Neural progenitor cell (in vitro differentiated cells): ENCODE measurements at places on chromosomes 2 and 18. TPM values are rescaled to one million over a fixed set of nuclear protein-coding genes. Genes with fewer than 3 reads are reported as not detected.

Gene EPHA4
- total RNA-seq: 300 and 323 TPM in 2 replicates

DNA sequence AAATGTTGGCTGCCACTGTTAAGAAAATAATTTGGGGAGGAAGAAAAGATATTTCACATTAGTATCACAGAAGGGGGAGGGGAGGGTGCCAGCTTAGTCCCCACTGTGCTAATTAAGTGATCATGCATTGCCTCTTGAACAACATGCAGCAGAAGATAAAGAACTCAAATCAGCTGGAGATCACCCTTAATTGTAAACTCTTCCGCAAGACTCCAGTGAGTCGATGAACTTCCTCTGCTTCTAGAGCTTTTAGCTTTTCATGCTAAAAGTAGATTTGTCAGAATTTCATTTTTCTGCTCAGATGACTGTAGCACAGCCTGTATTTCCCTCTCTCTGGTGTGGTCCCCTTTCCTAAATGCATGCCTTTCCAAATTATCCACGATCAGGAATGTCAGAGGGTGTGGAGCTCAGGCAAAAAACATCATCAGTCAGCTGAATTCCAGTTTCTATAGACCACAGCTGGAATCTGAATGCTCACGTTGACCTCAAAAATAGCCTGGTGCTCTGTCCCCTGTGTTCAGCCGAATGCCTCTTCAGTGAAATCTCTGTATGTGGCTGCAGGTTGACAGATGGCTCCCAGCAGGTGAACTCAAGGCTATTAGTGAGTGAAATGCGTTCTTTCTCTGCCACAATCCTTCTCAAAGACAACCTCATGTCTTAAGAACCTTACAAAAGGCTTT, 156.8 kb upstream of the UNC80 start:
- H3K4me1 ChIP-seq: peaks cover 97% of the 10 kb centered on the region
- no peaks in the 10 kb centered on the region for H3K36me3 ChIP-seq
- peak overlapping the region; percentile 97 for H3K27ac ChIP-seq
- no peaks in the 10 kb centered on the region for H3K27me3 ChIP-seq

GRCh38 chr18:7011142-7011541, 106.5 kb downstream of the LAMA1 start:
- DNase-seq: no peak
- H3K27ac ChIP-seq: no peak overlapping the region
- no peak overlapping the region for H3K4me3 ChIP-seq
- H3K36me3 ChIP-seq: peaks cover 6% of the 10 kb centered on the region
- no peaks in the 10 kb centered on the region for H3K27me3 ChIP-seq

DNA sequence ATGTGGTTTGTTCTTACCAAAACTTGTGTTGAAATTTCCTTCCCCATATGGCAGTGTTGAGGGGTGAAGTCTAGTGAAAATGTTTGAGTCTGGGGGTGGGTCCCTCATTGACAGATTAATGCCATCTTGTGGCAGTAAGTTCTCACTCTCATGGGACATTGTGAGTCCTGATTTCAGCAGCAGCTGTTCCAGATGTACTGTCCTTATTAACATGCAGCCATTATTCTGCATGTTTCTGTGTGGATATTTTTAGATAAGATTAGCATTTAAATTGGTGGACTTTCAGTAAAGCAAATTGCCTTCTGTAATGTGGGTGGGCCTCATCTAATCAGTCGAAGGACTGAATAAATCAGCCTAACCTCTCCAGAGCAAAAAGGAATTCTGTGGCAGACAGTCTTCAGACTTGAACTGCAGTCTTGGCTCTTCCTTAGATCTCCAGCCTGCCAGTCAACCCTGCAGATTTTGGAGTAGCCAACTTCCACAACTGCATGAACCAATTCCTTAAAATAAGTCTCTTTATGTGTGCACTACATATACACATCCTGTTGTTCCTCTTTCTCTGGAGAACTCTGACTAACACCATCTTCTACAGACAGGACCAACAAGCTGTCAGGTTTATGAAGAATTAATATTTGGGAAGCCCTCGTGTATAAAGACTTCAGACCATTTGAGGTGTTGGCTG, 138.7 kb upstream of the ZNF516 start:
- H3K4me1 ChIP-seq: no peaks in the 10 kb centered on the region
- H3K27me3 ChIP-seq: no peaks in the 10 kb centered on the region
- H3K27ac ChIP-seq: no peak overlapping the region
- no peaks in the 10 kb centered on the region for H3K36me3 ChIP-seq

- no peak for DNase-seq
- H3K36me3 ChIP-seq: no peaks in the 10 kb centered on the region
- no peak overlapping the region for H3K4me3 ChIP-seq
- H3K27ac ChIP-seq: no peak overlapping the region
- H3K27me3 ChIP-seq: no peaks in the 10 kb centered on the region
Measured at GRCh38 chr2:240129311-240129710, 6.8 kb downstream of the COPS9 start.

Gene AMER3
- not detected in 2 replicates for total RNA-seq

- peak overlapping the region; percentile 95 for H3K27ac ChIP-seq
- H3K27me3 ChIP-seq: no peaks in the 10 kb centered on the region
- H3K4me3 ChIP-seq: peak overlapping the region; percentile 27
- DNase-seq: peak; percentile 81
Measured at GRCh38 chr18:21331065-21331464, 89.0 kb downstream of the GREB1L start.

DNA sequence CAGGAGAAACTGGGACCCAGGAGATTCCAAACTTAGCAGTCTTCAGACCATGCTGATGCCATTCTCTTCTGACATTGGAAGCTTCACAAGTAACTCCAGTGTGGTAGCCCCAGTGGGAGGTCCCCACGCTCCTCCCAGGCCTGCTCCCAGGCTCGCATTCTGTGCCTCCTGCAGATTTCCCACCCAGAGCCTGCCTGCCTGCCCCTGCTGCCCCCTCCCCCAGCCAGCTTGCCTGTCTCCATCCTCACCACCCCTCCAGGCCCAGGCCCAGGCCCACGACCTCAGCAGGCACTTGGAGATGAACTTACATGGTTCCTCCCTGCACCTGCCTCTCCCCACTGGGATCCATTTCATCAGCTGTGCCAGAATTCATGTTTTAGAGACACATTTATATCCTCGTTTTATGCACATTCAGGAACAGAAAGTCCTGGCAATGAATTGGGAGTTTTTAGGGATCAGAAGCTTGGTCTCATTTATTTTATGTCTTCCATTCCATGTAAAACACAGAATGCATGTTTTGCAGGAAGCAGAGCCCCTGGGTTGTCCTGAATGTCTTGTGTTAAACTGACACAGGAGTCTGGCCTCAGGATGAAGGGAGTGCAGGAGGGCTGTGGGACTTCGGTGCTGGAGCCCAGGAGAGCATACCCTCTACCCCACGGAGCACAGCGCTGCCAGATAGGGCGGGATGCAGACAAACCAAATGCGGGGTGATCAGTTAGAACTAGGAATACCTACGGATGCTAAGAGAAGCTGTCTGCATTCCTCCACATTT, 150.5 kb downstream of the SNTG2 start:
- peaks cover 28% of the 10 kb centered on the region for H3K4me1 ChIP-seq
- DNase-seq: no peak
- no peak overlapping the region for H3K4me3 ChIP-seq
- H3K36me3 ChIP-seq: no peaks in the 10 kb centered on the region
- no peak overlapping the region for H3K27ac ChIP-seq

DNA sequence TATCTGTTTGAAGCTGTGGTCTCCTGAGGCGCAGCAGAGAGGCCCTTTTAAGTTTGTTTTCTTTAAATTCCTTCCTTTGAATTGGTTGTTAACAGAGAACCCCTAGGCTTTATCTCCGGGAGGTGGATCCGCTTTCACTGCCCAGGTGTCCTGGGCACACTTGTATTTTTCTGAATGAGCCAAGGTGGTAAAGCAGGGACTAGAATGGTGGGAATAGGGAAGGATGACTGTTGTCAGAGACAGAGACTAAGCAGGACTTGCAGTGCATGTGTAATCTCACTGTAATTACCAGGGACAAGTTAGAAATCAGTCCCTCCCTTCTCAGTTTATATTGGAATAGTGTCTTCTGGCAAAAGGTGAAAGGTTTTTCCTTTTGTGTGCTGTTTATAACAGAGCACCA, 72.8 kb downstream of the PHLPP1 start:
- no peaks in the 10 kb centered on the region for H3K36me3 ChIP-seq
- H3K27ac ChIP-seq: peak overlapping the region; percentile 44
- H3K27me3 ChIP-seq: no peaks in the 10 kb centered on the region
- H3K4me1 ChIP-seq: peaks cover 73% of the 10 kb centered on the region

Gene PRSS56
- not detected in 2 replicates for total RNA-seq

DNA sequence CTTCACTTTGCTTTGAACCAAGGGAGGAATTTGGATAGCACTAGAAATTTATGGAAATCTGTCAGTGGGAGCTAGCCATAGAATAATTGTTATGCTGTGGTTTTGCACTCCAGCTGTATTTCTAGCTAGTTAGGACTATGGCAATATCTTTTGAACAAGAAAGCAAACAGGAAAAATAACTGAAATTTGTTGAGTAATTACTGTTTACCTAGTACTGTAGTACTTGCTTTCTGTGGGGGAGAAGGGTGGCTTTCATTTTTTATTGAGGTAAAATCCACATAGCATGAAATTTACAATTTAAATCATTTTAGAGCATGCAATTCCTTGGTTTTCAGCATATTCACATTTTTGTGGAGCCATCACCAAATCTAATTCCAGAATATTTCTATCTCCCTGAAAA, 28.4 kb downstream of the MBD5 start:
- H3K36me3 ChIP-seq: no peaks in the 10 kb centered on the region
- DNase-seq: no peak
- H3K27me3 ChIP-seq: no peaks in the 10 kb centered on the region
- H3K4me3 ChIP-seq: no peak overlapping the region
- H3K27ac ChIP-seq: no peak overlapping the region
- H3K4me1 ChIP-seq: no peaks in the 10 kb centered on the region

GRCh38 chr2:64015898-64016297, 3.3 kb downstream of the VPS54 start:
- H3K4me3 ChIP-seq: no peak overlapping the region
- no peak for DNase-seq
- H3K4me1 ChIP-seq: peaks cover 17% of the 10 kb centered on the region
- no peaks in the 10 kb centered on the region for H3K36me3 ChIP-seq

DNA sequence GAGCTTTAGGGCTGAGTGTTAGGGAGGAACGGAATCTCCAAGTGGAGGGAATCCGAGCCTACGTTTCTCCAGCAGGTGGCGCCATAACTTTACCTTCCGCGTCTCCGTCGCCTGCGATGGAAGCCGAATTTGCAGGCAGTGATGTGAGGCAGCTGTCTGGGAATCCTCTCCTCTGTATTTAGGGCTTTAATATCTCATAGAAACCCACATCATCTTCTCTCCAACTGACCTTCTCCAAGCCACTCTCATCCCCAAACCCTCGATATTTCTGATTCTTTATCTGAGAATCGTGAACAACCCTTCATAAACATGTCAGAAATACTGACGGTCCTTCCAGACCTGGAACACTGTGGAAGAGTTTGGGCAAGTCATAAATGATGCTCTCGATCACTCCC, 27.5 kb downstream of the SIX2 start:
- no peaks in the 10 kb centered on the region for H3K36me3 ChIP-seq
- H3K4me1 ChIP-seq: peaks cover 3% of the 10 kb centered on the region
- no peaks in the 10 kb centered on the region for H3K27me3 ChIP-seq
- H3K4me3 ChIP-seq: no peak overlapping the region
- peak; percentile 89 for DNase-seq

GRCh38 chr18:52970686-52971085, 630.7 kb downstream of the DCC start:
- H3K4me1 ChIP-seq: no peaks in the 10 kb centered on the region
- H3K36me3 ChIP-seq: no peaks in the 10 kb centered on the region
- no peak for DNase-seq
- H3K4me3 ChIP-seq: no peak overlapping the region
- no peak overlapping the region for H3K27ac ChIP-seq

Gene SPATS2L
- 18.5 and 29.1 TPM in 2 replicates for total RNA-seq

GRCh38 chr2:191462370-191462769, 215.6 kb upstream of the NABP1 start:
- no peak overlapping the region for H3K4me3 ChIP-seq
- no peak overlapping the region for H3K27ac ChIP-seq
- H3K27me3 ChIP-seq: no peaks in the 10 kb centered on the region
- no peaks in the 10 kb centered on the region for H3K4me1 ChIP-seq
- no peak for DNase-seq
- H3K36me3 ChIP-seq: no peaks in the 10 kb centered on the region

DNA sequence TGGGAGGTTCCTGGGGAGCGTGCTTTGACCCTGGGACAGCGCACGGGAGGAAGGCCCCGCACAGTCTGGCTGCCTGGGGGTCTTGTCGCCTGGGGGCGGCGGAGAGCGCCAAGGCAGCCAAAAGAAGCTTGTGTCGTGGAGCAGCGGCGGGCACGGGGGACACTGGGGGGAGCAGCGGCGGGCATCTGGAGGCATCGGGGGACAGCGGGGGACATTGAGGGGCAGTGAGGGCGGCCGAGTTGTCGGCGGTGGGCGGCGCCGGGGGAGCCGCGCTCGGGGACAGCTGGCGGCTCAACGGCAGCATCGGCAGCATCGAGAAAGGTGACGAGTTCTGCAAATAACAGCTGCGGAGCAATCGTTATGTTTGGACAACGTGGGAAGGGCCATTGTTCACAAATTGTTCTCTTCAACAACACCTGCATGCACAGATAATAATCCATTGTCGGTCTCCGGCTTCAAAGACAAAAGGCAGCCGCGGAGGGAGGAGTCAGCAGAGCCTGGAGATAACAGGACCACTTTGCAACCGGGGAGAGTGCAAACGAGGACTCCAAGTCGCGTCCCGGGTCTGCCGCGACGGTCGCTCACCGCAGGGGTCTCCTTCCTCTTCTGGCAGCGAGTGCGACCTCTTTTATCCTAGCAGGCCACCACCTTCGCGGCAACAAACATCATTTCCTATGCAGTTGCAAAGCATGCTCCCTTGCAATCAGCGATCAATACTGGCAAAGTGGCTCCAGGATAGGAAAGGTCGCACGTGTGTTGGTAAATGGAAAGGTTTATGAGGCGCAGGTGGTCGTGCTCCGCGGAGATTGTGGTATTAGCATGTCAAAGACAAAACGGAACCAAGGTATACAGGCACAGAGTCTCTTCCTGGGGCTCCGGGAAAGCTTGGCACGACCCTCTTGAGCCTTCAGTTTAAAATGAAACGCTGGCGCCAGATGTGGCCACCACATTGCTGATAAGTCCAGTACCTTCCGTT, 132.3 kb upstream of the DLX2 start:
- no peaks in the 10 kb centered on the region for H3K36me3 ChIP-seq
- peak; percentile 75 for DNase-seq
- peak overlapping the region; percentile 57 for H3K4me3 ChIP-seq
- H3K27me3 ChIP-seq: peaks cover 48% of the 10 kb centered on the region
- peaks cover 23% of the 10 kb centered on the region for H3K4me1 ChIP-seq

Gene ARHGEF4
- total RNA-seq: 22.8 and 44.8 TPM in 2 replicates

Gene FBXO36
- total RNA-seq: 9.5 and 13.1 TPM in 2 replicates

DNA sequence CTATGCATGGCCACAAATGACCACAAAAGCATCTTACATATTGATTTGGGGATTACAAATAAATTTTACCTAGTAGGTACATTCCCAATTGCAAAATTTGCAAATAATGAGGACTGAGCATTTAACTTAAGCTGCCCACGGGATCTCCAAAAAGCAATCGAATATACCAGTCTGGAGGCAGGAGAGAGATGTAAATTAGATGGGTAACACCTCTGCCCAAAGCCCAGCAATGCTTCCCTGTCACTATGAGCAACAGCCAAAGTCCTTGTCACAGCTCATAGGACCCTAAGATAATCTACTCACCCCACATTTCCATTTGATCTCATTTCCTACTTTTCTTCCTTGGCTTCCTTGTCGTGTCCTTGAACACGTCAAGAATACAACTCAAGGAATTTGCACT, 172.2 kb downstream of the SUCLG1 start:
- H3K36me3 ChIP-seq: no peaks in the 10 kb centered on the region
- no peaks in the 10 kb centered on the region for H3K27me3 ChIP-seq
- no peak overlapping the region for H3K27ac ChIP-seq
- H3K4me3 ChIP-seq: no peak overlapping the region
